ENCODE measurements at places on chromosomes 2 and 18. TPM values are rescaled to one million over a fixed set of nuclear protein-coding genes. Genes with fewer than 3 reads are reported as not detected.
A peak's percentile ranks its signal among the peaks of the same experiment; 100 is the strongest.

GRCh38 chr18:7158216-7158615 is 40.6 kb upstream of the LAMA1 start:
- DNase-seq = no peak

DNA sequence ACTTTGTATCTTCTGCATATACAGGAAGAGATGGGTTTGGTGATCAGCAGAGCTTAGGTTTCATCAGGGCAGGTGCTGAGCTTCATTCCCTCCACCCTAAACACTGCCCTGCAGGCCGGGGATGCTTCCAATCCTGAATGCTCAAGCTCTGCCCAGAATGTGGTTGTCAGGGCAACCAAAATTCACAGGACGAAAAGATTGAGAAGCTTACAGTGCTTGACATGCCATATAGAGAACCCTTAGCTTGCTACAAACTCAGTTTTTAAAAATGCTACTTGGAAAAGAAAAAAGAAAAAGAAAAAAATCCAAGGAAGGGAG is 65.6 kb downstream of the SH3RF3 start:
- DNase-seq = no peak

DNA sequence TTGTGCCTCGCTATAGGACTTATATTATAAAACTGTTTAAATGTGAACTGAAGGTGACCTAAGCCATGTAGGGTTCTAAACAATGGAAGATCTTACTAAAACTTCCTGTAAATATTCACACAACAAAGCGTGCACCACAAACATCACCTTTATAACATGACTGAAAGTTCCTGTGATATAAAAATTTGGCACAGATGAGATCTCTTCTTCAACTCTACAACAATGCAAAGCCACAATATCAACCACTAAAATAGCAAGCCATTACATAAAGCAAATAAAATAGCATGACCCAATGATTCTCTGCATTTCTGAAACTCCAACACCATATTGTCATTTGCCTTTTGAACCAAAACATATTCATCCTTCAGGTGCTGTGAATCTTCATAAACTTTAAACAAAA is 3.5 kb downstream of the YES1 start:
- DNase-seq = no peak

EVA1A gene
- total RNA-seq = not detected

DNA sequence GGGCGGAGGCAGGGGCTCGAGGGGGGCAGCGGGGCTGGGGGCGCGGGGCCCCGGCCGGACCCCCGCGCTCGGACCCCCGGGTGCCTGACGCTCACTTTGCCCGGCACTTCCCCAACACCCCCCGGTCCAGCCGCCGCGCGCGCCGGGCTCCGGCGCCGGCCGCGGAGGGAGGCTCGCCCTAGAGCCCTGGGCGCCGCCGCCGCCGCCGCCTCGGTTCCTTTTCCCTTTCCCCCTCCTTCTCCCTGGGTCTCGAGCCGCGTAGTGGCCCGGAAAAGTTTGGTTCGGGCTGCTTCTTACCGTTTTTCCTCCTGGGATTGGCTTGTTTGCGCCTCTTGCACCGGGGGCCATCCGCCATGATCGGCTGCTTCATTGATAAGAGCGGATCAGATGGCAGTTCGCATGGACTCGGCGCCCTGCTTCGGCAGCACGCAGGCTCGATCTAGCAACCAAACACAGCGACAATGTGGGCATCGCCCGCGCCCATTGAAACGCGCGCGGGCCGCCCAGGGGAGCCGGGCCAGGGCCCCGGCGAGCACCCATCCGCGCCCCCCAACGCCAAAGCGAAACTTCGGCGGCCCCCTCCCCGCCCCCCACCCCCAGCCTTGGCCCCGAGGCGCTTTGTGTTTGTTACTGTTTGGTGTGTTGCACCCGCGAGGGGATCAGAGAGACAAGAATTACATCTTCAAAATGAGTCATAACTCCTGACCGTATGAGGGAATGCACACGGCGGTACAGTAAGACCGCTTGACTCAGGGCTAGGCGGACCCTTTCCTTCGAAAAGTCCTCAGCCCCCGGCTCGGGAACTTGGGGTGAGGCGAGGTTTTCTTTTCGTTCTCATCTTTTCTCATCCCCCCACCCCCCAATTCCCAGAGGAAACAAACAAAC is 2.7 kb downstream of the ZEB2 start:
- DNase-seq = peak; percentile 50

- no peak for DNase-seq
These were observed 2.4 kb downstream of the MOGAT1 start for GRCh38 chr2:222673883-222674282.

SPHKAP gene
- not detected for total RNA-seq

DNA sequence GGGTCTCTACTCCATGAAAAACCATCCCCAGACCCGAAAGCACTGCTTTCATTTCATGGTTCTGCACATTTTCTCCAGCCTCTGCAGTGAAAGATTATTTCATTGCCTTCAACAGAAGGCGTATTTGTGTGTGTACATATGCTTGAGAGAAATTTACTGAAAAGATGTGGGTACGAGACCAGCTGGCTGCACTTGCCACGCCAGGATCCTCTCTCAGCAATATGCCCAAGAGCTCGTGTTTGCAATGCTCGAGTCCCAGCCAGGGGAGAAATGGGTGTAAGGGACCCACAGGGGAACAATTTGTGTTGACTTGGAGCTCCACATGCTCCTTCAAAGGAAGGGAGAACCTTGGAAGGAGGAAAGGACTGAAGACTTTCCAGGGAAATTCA is 37.3 kb downstream of the TMEM177 start:
- no peak for DNase-seq

C2orf78 gene
- 0.22 TPM for total RNA-seq

DNA sequence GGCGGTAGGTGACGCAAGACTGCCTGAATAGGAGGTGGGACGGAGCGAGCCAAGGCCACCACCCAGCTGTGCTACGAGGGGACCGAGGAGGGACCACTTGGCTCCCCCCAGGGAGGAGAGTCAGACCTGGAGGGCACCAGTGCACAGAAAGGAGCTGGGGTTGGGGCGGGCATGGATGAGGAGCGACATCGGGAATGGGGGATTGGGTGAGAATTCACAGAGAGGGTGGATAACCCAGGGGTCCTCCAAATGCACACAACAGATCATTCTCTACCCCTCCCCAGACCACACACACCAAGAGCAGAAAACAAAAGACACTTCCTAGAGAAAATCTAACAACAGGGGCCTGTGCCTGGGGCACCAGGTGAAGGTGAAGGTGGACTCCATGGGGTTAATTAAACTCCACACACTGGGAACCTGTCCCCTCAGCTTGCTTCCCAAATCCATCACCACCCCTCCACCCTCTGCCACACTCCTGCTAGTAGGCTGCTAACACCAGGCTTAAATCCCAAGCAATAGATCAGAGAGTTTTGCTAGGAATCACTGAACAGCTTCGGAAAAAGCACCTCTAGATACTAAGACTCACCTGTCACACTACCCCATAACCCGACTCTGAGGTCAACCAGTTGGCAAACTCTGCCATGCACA is 274.6 kb downstream of the EIPR1 start:
- DNase-seq = no peak

GRCh38 chr2:157107460-157107859 is 150.0 kb upstream of the GALNT5 start:
- no peak for DNase-seq

TMBIM1 gene
- total RNA-seq = 102 TPM

GAL3ST2 gene
- 0.31 TPM for total RNA-seq

DNA sequence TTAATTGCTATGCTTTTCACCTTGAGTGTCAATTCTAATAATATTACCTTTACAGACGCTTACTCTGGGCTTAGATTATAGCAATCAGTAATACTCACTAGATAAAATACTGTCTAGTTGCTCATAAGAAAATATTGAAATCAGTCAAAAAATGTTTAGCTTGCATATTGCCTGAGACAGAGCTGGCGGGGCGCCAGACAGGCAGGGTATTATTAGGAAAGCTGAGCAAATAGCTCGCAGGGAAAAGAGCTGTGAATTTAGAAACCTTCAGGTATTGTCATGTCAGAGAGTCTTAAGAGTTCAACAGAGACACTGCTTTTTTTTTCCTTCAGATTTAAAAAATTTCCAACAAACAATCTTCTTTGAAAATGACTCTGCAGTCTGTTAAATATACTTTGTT is 118.4 kb downstream of the MEIS1 start:
- DNase-seq = no peak

PLA2R1 gene
- not detected for total RNA-seq

IL18RAP gene
- 5.2 TPM for total RNA-seq

GRCh38 chr2:237164474-237165042 is 78.9 kb downstream of the COPS8 start:
- DNase-seq = no peak

DNA sequence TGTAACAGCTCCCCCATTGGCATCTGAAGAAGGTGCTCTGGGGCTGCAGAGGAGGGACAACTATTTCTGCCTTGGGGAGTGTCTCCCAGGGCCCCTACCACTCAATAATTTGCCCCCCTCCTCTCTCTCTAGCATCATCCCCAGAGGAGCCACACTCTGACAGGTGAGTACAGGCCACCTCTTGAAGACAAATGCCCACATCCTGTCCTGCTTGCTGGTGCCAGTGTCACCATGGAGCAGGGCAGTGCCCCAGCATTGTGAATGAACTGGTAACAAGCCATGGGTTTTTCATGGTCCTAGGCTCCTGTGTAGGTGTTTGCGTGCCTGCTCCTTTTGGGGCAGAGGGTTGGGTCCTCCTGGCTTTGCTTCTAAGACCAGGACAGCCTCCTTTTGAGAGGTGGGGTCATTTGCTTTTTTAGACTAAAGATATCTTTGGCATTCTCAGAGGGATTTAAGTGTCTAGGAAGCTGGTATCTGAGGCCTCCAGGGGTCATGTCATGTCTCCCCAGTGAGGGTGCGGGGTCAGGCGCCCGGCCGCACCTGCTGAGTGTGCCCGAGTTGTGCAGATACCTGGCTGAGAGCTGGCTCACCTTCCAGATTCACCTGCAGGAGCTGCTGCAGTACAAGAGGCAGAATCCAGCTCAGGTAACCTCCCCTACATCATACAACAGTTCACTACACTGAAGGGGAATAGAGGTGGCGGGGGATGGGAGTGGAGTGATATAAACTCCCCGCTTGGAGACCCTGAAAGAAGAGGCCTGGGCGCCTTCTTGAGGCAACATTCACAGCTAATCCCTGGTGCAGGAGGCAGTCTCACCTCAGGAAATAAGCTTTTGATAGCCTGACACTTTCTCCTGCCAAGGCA is 1.8 kb downstream of the RETREG2 start:
- DNase-seq = no peak

ALK gene
- not detected for total RNA-seq
